Activated T-cell treated with anti-CD3 and anti-CD28 coated beads for 24 hours (primary cell): ENCODE measurements at places on chromosomes 12 and 14.

- DNase-seq: no peak
Measured at GRCh38 chr14:61179061-61179690, 102.0 kb downstream of the TMEM30B start.

DNA sequence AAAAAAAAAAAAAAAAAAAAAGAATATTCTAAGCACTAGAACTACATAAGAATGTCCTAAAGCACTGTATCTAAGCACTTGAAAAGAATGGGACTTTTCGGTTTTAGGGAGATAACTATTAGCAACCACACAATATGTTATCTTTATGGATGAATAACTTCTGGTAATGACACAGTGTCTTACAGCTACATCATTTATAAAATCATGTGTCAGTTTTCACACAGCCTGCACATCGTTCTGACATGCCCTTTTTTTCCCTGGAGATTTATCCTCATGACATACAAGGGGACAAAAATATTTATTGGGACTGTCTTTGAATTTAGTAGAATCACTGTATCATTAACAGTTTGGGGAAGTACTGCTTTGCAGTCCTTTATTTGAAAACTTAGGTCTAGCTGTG lies 17.3 kb downstream of the TMEM19 start:
- DNase-seq: no peak

GRCh38 chr12:113805673-113806072 lies 160.5 kb downstream of the RBM19 start:
- DNase-seq: no peak

DNA sequence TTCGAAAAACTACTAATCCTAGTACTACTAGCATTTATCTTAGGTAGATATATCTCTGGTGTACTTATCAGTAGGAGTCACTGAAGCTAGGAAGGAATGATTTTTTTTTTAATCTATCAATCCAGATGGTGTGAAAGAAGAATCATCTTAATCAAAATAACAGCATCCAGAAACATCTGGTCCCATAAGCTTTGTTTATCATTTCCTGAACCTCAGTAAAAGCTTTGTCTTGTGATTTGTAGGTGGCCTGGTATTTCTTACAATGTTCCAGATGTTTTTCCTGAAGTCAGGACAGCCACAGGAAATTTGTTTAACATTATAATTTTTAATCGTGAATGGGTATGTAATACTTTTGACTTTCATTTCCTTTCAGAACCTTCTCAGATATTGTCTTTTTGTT lies 28.0 kb upstream of the LUM start:
- DNase-seq: no peak
